ENCODE measurements at places on chromosomes 11 and 22.

DNA sequence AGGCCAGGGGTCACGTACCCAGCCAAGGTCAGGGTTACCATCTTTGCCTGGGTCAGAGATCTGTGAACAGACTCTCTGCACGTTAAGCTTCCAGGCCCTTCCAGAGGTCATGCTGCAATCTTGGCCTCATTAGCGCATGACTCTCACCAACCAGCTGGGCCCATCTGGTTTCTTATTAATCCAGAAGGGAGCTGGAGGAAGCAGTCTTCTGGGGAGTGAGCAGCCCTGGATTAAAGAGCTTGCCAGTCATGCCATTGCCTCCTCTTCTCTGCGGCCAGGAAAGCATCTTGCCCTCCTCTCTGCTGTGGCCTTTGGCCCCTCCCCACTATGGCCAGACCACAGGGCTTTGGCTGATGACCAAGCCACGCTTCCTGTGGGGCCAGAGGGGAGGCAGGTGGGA is 57.4 kb downstream of the CHST1 start:
- no peak for DNase-seq

DNA sequence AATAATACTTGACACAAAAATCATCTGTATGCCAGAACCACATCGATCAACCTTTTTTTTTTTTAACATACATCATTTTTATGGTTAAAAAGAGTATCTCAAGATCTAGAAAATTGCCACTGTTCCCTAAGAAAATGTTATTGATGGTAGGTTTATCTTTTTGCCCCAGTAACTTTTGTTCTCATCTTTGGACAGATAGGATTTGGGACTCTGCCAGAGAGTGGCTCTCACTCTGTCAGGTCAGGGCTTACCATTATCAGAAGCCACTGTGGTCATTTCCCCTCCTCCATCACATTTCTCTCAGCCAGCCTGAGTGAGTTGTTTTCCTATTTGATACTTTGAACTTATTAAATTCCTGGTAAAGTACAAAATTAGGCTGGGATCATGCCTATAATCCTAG is 47.9 kb upstream of the YWHAH start:
- no peak for DNase-seq

DNA sequence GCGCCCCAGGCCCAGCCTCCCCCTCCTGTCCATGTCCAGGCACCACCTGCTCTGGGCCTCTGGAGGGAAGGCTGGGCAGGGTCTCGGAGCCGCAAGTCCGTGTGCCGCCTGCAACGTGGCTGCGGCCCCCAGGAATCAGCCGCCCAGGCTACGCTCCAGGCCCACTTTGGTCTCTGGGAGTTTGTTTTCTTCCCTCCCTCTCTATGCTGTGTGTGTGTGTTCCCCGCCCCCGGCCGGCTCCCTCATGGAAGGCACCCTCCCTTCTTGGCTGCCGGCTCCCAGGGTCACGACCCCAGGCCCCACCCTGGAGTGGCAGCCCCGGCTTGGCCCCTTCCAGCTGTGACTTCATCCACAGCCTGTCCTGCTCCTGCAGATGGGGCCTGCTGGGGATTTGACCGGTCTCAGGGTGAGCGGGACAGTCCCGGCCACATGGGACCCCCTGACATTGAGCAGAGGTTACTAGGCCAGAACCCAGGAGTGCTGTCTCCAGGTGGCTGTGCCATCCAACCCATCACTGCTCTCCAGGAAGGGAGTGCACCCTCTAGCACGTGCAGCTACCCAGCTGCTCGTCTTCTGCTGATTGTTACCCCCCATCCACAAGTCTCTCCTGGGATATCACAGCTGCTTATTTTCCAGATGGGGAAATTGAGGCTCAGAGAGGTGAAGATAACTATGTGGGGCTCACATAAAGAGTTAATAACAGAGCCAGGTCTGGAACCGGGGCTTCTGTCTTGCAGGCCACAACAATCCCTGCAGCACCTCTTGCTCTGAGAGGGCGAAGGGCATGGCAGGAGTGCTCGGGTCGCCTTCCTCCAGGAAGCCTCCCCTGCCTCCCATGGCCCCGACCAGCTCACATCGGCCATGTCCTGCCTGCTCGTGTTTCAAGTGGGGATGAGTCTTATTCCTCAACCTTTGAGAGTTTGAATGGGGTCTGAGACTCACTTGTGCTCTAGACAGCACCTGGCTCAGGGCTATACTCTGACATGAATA is 2.8 kb upstream of the LIF start:
- no peak for DNase-seq

GRCh38 chr11:120186774-120187591 is 23.8 kb upstream of the OAF start:
- no peak for DNase-seq

DNA sequence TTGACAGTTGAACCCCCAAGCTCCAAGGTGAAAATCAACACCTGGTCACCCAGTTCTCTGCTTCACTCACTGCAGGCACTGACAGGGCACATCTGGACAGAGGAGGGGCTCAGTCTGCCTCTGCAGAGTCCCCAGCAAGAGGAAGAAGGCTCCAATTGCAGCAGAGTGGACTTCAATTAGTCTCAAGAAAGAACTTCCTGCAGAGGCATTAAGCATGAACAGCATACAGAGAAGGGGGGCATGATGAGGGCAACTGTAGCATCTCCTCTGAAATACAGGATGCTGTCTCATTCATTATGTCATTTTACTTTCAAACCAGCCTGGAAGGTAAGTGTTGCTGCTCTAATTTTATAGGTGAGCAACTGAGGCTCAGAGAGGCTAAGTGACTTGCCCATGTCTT is 11.1 kb downstream of the GDPD5 start:
- no peak for DNase-seq

DNA sequence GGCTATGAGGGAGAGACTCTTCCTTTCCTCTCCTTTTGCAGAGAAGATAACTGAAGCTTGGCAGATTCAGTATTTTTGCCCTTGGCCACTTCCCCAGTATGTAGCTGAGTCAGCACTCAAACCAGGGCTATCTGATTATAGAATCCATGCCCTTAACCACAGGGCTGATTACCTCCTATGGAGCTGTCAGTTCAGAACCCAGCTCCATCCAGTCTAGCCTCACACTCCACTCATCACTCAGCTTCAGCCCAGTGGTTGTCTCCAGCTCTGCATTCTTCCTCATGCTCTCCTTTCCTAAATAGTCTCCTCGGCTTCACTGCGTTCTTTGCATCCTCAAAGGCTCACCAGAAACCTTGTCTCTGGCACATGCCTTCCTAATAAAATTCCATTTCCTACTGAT is 151.6 kb upstream of the BLID start:
- no peak for DNase-seq

GRCh38 chr22:32313532-32313931 is 44.1 kb upstream of the RFPL3 start:
- no peak for DNase-seq

GRCh38 chr11:127238321-127238720 is 237.8 kb upstream of the KIRREL3 start:
- no peak for DNase-seq
